NB4 (cell line): ENCODE measurements at places on chromosomes 5 and 9.

DNA sequence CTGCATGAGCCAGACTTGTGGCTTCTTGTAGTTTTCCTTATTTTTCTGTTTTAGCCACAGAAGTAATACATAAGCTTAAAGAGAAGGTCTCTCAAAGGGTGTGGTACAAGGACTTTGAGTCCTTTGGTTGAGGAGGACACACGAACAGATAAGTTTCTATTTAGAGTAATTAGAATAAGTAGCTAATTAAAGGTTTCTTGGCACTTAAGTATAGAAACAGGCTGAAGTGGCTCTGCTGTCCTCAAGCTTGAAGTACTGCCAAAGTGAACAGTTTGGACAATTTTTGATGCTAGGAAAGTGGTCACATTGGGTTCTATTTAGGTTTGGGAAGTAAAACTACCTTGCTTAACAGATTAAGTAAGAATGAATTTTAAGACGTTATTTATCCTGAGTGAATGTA is 278.3 kb upstream of the MPDZ start:
- no peak for DNase-seq

DNA sequence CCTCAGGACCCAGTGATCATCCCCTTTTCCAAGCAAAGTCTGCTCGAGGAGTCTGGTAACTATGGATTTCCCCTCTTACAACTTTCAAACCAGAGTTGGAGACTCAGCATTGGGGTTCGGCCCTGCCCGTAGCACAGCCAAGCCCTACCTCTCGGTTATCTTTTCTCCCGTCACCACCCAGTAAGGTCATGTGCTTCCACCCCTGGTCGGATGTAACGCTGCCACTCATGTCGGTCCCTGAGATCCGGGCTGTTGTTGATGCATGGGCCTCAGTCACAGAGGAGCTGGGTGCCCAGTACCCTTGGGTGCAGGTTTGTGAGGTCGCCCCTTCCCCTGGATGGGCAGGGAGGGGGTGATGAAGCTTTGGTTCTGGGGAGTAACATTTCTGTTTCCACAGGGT is 1.2 kb downstream of the GALT start:
- no peak for DNase-seq

GRCh38 chr9:137373611-137373980 is 49.4 kb downstream of the EXD3 start:
- DNase-seq, result no peak

DNA sequence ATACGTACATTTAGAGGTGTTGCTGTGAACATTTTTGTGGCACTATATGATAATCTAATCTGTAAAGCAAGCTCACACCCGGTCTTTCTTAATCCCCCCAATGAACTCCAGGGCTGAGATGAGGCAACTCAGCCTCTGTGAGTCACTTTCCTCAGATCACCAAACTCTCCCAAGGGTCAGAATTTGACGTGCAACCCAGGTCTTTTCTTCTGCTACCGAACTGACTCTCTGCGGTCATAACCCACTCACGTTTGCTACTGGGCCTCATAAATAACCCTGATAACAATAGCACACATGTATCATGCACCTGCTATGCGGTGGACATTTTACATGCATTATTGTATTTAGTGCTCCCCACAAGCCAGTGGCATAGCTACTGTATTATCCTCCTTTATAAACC is 153.1 kb downstream of the DROSHA start:
- peak; percentile 92 for DNase-seq

GRCh38 chr5:98163796-98164493 is 609.5 kb upstream of the RGMB start:
- DNase-seq, result no peak

- DNase-seq, result no peak
Observed at GRCh38 chr5:73900566-73900965, 274.6 kb downstream of the ARHGEF28 start.

DNA sequence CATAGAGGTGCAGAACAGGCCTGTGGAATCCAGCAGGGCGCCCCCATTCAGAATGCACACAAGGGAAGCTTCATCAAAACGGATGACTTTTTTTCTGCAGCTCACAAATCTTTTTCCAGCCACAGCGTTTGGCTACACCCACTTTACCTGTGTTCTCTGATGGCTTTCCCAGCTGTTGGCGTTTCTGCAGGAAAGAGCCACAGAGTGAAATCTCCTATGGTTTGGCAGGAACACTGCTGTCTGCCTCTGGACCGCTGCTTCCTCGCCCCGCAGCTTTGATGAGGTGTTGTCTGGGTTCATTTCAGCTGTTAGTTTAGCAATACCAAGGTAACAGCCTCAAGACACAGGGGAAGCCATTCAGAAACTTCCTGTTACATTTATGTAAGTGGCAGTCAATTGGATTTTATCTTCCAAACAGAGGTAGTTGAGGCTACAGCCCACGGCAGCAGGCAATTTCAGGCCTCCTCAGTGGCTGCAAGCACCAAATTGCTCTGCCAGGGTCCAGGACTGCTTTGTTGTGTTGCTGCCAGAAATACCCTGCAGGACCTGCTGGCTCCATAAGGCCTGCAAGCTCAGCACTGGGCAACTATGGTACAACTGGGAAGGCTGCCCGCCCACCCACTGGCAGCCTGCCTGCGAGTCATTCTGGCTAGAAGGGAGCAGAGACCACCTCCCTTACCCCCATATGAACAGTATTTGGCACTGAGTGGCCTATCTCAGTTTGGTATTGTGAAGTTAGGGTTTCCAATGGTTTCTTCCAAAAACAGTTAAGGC is 96.7 kb downstream of the MVB12B start:
- DNase-seq, result no peak

- DNase-seq, result no peak
Observed at GRCh38 chr5:109723606-109724005, 33.9 kb downstream of the MAN2A1 start.

DNA sequence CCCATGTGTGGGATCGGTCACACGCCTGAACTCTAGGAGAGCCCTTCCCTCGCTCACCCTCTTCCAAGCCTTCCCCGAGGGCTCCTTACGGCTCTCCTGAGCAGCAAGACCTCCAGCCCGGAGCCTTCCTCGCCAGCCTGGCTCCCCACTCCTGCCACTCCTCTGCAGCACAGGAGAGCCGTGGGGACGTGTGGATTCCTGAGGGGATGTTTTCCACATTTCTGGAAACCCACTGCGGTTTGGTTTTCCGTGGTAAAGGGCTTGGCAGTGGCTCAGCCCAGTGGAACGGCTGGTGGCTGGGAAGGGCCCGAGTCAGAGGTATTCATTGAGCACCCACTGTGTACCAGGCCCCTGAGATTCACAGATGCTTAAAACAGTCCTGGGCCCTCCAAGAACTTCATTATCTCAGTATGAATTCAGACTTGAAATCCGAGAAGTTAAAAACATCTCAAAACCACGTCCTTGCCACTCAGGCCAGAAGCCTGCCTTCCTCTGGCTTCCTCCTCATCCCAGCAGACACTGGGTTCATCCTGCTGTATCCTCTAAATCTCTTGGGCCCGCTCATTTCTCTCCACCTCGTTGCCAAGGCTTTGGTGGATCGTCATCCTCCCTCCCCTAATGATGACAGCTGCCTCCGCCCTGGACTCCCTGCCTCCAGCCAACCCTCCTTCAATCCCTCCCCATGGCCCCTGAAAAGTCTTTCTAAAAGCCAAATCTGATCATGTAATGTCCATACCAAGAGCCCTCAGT is 109.6 kb downstream of the FGF18 start:
- DNase-seq, result no peak

DNA sequence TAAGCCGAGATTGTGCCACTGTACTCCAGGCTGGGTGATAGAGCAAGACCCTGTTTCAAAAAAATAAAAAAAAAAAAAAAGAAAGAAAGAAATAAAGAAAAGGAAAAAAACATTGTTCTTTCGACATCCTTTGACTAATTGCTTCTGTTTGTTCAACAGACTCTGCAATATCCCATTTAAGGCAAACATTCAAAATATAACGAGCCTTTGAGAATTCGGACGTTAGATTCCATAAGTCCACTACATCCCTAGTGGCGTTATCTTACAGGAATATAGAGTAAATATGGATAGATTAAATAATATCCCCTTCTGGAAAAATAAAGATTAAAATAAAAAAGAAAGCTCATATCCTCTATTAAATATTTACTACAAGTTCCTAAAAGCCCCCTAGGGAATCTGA is 27.0 kb upstream of the HOMER1 start:
- DNase-seq, result no peak

GRCh38 chr5:174910245-174910737 is 185.9 kb downstream of the MSX2 start:
- peak; percentile 65 for DNase-seq

GRCh38 chr5:3393920-3394597 is 201.6 kb upstream of the IRX1 start:
- no peak for DNase-seq

GRCh38 chr5:124285071-124285470 is 461.4 kb downstream of the ZNF608 start:
- no peak for DNase-seq

- DNase-seq, result peak; percentile 39
Observed at GRCh38 chr9:91844190-91844589, 105.8 kb downstream of the ROR2 start.

DNA sequence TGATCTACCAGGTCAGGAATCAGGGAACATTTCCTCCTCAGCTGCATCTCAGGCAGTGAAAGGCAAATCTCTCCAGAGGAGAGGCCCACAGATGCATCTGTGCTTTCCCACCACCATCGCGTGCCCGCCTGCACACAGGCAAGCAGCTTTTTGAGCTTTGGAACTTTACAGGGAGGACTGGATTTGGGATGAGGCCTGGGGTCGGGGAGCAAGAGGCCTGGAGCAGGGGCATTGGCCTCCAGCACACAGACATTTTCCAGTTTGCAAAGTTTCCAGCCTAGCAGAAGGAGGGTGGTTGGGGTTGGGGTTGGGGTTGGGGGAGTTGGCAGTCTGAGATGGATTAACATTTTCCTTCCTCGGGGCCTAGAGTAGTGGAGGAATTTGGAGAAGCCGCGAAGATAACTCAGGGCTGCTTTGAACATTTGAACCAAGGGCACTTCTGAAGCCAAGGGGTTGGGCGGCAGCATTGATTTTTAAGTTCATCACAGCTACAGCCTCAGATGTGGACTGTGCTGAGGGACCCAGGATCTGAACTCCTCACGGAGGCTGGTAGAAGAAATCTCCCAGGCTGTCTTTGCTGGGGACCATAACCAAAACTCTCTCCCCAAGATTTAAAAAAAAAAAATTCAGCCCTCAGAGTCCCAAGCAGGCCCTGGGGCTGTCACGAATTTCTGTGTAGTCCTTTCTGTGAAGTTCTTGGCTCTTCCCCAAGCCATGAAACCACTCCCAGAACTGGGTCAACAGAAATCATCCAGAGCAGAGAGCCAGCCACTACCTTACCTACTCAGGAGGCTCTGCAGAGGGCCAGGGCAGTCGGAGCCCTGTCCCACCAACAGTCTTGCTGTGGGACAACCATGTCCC is 25.6 kb downstream of the C5orf15 start:
- DNase-seq, result no peak

GRCh38 chr9:70112981-70113380 is 69.3 kb downstream of the MAMDC2 start:
- no peak for DNase-seq

DNA sequence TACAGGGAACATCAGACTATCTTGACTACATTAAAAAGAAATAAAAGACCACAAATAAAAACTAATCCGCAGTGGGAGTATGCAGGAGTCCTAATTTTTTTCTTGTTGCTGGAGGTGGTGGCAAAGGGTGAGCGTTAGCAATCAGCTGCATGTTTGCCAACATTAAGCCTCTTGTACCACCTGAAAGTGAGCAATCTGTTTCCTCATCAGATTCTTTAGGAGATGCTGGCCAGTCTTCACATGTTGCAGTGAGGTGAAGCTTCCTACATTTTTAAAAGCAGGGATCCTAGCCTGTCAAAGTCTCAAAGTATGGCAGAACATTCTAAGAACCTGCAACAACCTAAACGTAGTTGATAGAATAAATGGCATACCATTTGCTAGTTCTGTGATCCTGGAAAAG is 162.2 kb upstream of the MEF2C start:
- DNase-seq, result no peak

DNA sequence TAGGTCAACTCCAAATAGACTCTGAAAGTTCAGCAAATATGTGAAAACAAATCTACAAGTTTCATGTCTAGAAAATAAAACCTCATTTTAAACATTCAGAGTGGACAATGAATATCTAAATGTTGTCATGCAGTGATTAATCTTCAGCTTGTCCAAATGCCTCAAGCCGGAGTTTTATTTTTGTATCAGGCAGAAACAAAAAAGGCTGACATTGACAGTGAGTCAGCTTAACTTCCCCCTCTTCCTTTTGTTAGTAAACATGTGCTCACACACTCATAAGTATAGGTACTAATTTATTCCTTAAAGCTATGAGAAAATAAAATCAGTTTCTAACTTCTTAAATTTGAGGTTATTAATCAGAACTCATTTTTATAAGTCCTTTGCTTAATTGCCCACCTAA is 467.9 kb upstream of the DAB2 start:
- DNase-seq, result no peak

DNA sequence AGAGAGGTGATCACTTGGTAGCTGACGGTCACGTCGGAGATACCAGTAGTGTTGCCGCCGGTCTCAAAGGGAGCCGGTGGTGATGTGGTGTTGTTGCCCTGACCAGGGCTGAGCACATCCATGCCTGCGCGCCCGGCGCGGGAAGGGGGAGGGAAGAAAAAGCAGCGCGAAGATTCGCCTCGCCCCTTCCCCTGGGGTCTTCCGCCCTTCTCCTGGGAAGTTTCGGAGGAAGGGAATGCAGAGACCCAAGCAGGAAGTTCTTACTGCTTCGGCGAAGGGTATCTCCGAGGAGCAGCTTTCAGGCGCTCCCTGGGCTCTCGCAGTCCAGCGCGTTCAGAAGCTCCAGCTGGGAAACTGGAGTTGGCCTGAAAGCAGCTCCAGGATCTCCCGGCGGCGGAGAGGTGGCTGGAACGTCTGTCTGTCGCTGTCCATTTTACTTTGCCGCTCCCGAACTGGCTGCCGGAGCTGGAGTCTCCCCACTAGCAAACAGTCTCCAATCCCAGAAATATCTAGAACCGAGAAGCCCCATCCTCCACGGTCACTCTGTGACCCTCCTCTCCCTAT is 565 bp downstream of the HTR1A start:
- no peak for DNase-seq

DNA sequence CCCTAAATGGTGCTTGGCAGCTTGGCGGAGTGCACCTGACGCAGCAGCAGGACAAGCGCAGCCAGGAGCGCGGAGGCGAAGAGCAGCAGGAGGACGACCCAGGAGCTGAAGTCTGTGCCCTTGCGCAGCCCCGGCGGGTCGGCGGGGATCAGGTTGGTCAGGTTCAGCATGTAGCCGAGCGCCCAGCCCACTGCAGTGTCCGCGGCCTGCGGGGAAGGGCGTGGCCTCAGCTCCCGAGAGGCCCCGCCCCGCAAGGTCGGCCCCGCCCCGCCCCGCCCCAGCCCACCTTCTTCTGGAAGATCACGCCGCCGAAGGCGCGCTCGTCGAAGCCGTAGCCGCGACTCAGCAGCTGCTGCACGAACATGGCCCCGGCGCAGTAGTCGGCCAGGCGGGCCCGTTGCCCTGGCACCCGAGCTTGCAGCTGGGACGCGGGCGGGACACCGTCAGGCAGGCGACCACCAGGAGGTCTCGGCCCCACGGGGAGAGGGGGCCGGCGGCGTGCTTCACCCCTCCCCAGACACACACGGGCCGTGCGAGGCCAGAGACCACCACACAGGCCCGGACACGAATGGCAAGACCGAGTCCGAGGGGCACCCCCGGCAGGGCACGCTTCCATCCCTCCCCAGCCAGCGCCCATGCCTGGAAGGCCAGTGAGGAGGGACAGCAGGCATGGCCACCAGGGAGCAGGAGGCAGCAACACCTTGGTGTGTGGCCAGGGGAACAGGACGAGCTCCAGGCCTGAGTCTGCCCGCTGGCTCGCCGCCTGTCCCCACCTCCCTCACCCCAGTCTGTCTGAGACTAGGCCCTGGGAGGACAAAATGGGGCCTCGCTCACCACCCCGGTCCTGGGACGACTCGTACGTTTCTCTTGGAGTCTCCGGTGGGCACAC is 2.9 kb upstream of the NPDC1 start:
- no peak for DNase-seq

GRCh38 chr5:155959082-155959481 is 367.9 kb upstream of the SGCD start:
- no peak for DNase-seq
